GM23338 (cell line): ENCODE measurements at places on chromosomes 7 and 10. TPM values are rescaled to one million over a fixed set of nuclear protein-coding genes. Genes with fewer than 3 reads are reported as not detected.

- DNase-seq = peak; percentile 81
Measured at GRCh38 chr10:45373576-45374349, at the start of gene ALOX5. Gene ALOX5, plus strand, starts transcription at chr10:45374216. Its CDS starts 64 bp downstream, at chr10:45374280.

The PTF1A gene
- not detected in 2 replicates for polyA plus RNA-seq

The TSPAN15 gene
- 6.6 TPM in 2 replicates for polyA plus RNA-seq

DNA sequence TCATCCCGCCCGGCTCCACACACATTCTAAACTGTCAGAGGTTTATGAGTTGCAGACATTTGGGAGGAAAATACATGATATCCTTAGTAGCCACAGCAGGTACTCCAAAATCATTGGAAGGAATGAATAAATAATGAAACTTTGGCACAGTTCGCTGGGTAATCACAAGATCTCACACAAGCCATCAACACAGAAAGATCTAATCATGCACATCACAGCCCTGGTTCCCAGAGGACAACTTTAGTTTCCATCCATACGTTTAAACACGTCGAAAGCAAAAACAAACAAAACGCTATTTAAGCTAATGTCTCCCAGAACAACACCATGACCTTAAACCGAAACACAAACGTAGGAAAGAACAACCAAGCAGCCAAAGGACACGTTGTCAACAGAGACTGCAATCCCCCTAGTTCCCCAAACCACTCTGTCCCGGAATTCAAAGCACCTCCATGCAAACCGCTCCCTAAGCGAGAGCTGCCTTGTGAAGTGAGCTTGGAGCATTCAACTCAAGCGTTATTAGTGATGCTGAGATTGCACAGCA is 12.3 kb downstream of the SVIL start:
- DNase-seq = no peak

DNA sequence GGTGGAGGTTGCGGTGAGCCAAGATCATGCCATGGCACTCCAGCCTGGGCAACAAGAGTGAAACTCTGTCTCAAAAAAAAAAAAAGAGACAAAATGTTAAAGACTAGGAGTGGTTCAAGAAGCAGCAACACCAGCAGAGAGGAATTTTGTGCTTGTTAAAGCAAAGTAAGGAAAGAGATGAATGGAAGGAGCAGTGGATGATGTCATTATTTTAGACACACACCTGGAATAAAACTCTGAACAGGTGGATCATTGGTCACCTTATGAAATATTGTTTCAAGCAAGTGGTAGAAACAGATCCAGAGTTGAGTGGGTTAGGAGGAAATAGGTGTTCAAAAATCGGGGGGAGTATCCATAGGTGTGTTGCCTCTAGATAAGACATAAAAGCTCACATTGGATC is 129.7 kb upstream of the FRMD4A start:
- no peak for DNase-seq

- no peak for DNase-seq
Measured at GRCh38 chr10:84179059-84179710, 5.6 kb downstream of the GPR15LG start.

DNA sequence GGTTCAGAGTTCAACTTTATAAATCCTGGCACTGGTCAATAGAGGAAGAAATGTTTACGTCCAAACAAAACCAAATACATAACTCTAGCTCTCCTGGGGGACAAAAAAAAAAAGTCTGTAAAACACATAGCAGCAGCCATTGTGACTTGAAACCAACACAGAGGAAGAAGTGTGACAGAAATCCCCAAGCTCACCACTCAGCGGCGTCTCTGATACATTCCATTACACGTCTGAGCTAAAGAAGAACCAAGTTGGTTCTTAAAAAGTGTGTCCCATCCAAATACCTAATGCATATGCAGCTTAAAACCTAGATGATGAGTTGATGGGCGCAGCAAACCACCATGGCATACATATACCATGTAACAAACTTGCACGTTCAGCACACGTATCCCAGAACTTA is 58.3 kb upstream of the NANOS1 start:
- DNase-seq = no peak

The CCL24 gene
- polyA plus RNA-seq = not detected in 2 replicates
